ENCODE measurements at places on chromosomes 1 and 21. TPM values are rescaled to one million over a fixed set of nuclear protein-coding genes. Genes with fewer than 3 reads are reported as not detected.

Gene CHRM3
- total RNA-seq: not detected

Gene ATP1A4
- not detected for total RNA-seq

Gene TMEM82
- total RNA-seq: not detected

Gene GFI1
- total RNA-seq: 92.4 TPM

Gene PLA2G5
- total RNA-seq: not detected

Gene SLFNL1
- total RNA-seq: 0.20 TPM

Gene KRTAP19-3
- not detected for total RNA-seq

Gene PHTF1
- total RNA-seq: 17.3 TPM

Gene CFAP74
- total RNA-seq: not detected

Gene PHC2
- total RNA-seq: 41.4 TPM

Gene RUNX3
- total RNA-seq: 186 TPM

Gene UMODL1
- total RNA-seq: not detected

Gene NCF2
- 25.8 TPM for total RNA-seq

Gene INSRR
- 0.63 TPM for total RNA-seq

Gene EXTL1
- total RNA-seq: not detected

Gene NTMT2
- not detected for total RNA-seq

Gene CCDC27
- not detected for total RNA-seq

Gene REN
- total RNA-seq: not detected

Gene SZT2
- total RNA-seq: 89.1 TPM

Gene TFF1
- not detected for total RNA-seq

Gene BARHL2
- total RNA-seq: not detected

Gene CRABP2
- total RNA-seq: 1.8 TPM

Gene S100A7A
- total RNA-seq: not detected

Gene DESI2
- 24.7 TPM for total RNA-seq

Gene PLD5
- not detected for total RNA-seq

Measured in T-helper 1 cell treated with Interleukin-12 subunit alpha and Interleukin-12 subunit beta and Interleukin-4 antibody, amounts not matched to agents 30 ng/mL and 1 ng/mL, for 36 hours (primary cell).